ENCODE measurements at places on chromosomes 7 and 10.

- DNase-seq, result peak; percentile 51
Observed at GRCh38 chr10:51960494-51960895, 261.1 kb upstream of the CSTF2T start.

DNA sequence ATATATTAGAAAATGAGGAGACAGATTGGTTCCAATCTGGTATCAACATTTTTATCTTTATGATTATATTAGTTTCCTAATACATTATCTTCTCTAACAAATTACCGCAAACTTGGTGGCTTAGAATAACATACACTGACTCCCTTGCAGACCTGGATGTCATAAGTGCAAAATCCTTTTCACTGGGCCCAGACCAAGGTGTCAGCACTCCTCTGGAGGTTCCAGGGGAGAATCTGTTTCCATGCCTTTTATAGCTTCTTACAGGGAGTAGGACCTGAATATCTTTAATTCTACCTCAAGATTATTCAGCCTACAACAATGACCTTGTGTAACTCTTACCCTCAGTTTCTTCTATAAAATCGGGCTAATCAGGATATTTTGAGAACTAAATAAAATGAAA lies 329.9 kb upstream of the GRM3 start:
- DNase-seq, result no peak

DNA sequence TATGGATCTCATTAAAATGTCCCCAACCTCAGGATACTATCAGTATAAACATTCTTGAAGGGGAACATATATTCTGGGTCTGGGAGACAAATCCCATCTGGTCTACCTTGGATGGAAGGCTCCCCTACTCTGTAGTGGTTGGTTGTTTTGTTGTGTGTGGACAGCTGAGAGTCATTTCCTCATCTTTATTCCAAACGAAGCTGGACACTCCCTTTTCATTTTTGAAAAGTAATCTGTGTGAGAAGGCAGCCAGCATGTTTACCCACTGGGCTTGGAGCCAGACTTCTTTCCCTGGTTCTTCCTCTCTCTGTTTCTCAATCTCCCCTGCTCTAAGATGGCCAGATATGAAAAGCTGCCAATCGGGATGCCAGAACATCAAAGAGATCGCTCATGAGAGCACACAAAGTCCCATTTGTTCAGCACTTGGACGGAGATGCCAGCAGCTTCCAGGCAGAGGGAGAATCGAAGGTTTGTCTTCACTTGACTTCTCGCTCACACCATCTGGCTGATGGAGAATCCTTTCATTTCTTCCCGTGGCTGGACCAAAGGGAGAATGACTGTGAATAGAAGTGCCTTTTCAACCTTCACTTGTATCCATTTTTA lies 108.1 kb upstream of the AGR3 start:
- DNase-seq, result no peak

- DNase-seq, result no peak
Observed at GRCh38 chr10:84076047-84076388, 63.3 kb upstream of the GHITM start.

DNA sequence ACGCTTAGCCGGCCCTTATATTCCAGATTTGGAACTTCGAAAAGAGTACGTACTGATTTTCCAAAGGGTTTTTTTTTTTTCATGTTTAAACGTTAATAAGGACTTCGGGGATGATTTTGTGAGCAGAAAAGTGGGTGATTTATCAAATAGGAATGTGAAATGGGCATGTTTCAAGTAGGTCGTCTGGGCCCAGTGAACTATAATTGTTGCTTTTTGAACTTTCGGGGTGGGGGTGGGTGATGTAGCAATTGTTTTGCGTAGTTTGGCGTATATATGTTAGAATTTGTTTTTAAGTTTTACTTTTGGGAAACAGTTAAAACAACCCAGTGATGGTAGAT lies 299 bp upstream of the PBLD start:
- no peak for DNase-seq

DNA sequence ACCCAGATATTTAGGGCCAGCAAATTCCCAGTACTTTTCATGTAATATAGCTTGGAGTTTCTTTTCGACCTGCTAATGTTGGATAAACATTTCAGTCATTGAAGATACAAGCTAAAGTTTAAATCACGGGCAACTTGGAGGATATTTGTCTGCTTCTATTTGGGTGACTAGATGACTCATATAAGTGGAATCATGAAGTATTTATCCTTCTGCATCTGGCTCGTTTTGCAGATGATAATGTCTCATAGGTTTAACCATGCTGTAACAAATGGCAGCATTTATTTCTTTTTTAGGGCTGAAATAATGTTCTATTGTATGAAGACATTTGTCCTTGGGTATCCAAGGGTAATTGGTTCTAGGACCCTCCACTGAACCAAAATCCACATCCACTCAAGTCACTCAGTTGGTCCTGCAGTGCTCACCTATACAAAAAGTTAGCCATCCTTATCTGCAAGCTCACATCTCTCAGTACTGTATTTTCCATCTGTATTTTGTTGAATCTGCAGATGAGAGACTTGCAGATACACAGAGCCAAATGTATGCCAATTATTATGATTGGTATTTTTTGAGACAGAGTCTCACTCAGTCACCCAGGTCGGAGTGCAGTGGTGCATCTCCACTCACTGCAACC lies 187.2 kb upstream of the CSTF2T start:
- no peak for DNase-seq

DNA sequence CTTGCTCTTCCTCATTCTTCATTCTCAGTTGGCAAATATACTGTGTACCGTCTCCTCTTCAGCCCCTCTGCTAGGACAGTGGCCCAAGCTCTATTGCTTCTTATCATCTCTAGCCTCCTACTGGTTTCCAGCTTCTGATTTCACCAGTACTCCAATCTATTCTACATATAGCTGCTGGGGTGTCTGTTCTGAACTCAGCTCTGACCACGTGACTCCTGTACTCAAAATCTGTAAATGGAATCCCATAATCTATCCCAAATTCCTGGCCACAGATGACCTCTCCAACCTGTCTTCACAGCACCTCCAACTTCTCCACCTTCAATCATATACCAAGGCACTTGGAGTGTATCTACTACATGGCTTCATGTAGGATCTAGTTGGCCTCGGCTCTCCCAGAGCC lies 152.9 kb downstream of the NRCAM start:
- DNase-seq, result no peak

- no peak for DNase-seq
Observed at GRCh38 chr10:89566095-89566950, 30.9 kb upstream of the SLC16A12 start.

DNA sequence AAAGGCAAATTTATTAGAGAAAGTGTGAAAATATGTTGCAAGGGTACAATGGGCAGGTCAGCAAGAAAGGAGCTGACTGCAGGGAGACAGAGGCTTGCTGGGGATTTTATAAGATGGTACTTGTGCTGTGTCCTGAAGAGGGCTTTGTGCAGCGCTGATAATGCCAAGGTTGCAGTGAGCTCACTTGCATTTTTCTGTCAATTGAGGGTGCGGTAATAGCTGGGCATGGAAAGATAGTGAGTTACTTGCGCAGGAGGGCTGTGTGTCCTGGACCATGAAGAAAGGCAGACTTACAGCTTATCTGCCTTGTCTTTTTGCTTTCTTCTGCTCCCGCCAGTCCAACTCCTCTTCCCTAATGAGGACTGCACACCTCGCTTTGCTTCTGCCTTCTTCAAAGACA lies 12.5 kb downstream of the CDC123 start:
- no peak for DNase-seq

GRCh38 chr7:109259151-109259550 lies 689.5 kb downstream of the DNAJB9 start:
- DNase-seq, result no peak

GRCh38 chr7:24756545-24757352 lies 515 bp downstream of the GSDME start:
- peak; percentile 40 for DNase-seq

GRCh38 chr10:130300608-130301020 lies 164.4 kb downstream of the GLRX3 start:
- no peak for DNase-seq

DNA sequence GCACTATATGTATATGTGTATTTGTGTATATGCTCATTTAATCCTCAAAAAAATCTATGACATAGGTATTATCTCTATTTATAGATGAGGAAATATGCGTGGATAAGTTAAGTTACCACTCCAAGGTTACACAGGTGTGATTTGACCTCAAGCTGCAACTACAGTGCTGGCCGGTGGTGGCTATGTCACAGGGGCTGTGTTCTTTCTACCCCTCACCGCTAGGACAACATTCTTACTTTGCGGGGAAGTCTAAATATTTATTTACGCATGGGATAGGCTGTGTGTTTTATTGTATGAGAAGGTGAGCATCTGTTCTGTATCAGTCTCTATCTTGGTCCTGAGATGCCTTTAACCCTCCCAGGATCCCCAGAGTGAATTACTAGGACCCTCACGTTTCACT lies 60.0 kb downstream of the CREB5 start:
- no peak for DNase-seq

DNA sequence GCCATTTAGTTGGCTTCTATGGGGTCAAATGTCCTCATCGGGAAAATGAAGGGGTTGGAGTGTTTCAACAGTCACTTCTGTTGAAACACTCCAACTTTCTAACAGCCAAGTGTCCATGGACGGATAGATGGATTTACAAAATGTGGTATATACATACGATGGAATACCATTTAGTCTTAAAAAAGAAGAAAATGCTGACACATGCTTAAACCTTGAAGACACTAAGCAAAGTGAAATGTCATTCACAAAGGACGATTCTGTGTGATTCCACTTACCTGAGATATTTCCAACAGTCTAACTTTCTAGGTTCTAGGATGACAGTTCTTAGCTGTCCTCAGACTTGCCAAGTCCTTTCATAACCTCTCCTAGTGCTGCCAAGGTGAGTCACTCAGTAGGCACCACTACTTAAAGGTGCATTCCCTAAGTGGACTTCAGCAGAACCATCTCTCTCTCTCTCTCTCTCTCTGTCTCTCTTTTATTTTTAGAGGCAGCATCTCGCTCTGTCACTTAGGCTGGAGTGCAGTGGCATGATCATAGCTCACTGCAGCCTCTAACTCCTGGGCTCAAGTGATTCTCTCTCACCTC lies 69.0 kb downstream of the DENND2A start:
- DNase-seq, result no peak

DNA sequence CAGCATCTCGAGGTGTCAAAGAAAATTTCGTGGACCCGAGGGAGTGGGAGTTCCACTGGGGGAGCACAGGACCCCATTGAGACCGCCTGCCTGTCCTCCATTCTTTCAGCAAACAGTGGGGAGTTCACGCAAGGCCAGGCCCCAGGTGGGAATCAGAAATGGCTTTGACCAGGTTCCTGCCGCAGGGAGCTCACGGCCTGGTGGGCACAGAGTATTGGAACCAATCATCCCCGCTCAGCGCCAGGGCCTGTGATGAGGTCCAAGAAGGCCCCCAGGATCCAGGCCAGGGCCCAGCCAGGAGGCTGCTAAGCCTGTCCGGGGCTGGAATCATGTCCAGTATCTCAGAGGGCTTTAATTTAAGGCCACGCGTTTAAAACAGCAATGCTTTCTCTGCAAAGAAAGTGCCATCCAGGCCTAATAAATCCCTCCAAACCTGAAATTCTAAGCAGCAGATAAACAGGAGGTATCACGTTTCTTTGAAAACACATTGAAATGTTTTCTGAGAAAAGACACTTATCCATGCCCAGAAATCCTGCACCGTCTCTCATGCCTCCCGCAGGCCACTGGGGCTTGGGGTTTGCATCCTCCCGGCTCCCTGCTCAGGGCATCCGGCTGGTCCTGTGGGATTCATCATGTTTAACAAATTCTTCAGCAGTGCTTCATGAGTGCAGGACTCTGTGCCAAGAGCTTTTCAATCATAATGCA lies 125.7 kb downstream of the OAT start:
- no peak for DNase-seq

DNA sequence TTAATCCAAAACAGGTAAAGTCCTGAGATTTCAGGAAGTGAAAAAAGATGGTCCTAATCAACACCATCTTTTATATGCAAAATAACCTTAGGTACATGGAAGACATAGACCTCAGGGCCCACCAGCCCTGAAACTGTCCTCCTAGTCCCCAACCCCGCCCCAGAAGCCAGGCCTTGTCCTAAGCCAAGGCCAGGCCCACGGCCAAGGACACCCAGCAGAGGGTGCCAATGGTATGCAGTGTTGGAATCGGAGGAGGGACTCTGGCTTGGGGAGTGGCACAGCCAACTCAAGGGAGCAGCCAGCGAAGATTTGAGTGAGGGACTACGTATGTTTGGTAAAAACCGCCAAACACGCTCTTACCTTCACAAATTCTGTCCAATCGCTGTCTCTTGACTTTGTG lies 96.7 kb downstream of the ZRANB1 start:
- peak; percentile 46 for DNase-seq

- DNase-seq, result no peak
Observed at GRCh38 chr10:14355750-14356149, 25.0 kb upstream of the FRMD4A start.

GRCh38 chr10:67785098-67785497 lies 52.9 kb downstream of the DNAJC12 start:
- DNase-seq, result no peak

DNA sequence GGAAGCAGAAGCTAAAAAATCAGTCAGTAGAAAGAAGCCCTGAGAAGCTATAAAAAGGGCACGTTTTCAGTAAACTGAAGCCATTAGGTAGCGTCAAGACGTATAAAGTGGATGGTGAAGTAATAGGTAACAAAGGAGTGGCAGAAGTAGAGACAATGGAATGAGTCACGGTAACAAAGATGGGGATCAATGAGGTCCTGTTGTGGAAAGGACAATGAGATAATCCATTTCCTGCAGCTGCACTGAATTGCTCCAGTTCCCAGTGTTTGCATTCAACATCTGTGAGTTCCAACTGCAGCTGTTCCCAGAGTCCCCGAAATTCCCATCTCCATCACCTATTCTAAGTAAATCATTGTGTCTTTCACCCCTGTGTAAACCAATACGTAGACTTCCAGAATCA lies 4.8 kb upstream of the HYCC1 start:
- DNase-seq, result no peak

DNA sequence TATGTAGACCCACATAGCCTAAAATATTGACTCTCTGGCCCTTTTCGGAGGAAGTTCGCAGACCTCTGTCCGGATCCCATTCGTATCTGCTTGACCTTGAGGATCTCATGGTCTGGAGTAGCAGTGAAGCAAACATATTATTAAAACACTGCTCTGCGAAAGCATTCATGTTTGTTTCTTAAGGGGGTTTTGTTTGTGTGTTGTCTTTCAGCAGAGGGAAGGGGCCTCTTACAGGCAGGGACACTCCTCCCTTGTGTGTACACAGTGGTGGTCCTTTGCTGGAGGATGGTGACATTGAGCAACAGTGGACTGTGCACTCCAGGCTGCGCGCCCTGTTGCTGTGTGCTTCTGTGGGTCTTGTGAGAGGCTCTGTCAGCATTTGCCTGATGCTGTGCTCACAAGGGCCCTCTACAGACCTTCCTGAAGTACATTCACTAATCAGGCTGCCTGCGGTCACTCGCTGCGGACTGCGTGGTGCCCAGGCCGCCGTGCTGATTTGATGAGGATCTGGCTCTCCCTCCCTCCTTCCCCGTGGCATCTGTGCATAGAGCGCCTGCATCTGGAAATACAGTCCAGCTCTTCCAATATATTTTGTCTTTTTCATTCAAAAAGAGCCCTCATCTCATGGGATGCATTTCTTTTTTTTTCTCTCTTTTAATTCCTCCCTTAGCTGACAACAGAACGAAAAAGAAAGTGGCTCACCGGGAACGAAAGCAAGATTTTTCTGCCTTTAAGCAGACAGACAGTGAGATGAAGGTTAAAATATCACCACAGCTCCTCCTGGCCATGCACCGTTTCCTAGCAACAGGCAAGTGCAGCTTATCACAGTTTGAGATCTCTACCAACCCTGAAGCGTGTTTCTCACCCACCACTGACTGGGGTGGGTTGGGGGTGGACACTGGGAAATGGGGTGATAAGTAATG lies 135.8 kb downstream of the CNNM2 start:
- no peak for DNase-seq
